ENCODE measurements at places on chromosomes 7 and 10.
A peak's percentile ranks its signal among the peaks of the same experiment; 100 is the strongest.

DNA sequence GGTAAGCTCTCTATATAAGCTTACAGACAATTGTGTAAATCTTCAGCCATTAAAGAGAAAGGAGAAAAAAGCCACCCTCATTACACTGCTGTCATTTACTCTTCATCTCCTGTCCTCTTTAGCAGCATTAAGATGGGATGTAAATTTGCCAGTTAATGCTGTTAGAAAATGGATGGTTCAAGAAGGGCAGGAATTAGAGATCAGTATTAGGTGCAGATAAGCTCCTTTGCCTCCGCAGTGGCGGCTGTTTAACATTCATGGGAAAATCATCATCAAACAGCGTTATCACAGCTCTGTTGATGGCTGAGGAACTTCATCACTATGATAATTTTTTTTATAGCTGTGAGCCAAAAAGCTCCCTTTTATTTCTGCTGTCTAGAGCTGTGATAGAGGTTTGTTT lies 61.8 kb upstream of the FAM204A start:
- DNase-seq, result no peak

GRCh38 chr7:93048136-93048930 lies 69.4 kb downstream of the SAMD9 start:
- no peak for DNase-seq

DNA sequence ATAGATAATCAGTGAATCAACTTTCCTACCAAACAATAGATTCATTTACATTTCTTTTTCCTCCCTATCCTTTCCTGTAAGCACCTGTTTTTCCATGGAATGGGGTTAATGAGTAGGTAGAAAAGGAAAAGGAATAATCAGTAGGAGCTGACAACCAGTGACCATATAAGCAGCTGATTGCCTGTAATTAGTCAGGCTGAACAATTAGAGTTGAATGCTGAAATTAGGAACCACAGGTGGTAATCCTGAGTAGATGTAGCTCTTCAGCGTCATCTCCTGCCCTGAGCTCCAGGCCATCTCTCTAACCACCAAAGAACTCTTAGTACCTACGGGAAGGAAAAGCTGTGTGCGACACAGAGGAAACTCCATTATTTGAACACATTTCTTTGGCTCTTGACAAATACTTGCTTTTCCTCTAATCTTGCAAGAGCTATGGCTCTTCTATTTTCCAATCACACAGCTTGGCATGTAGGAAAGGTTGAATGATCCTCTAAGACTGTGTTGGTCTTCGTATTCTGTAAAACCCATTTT lies 63.8 kb downstream of the KLHDC10 start:
- DNase-seq, result no peak

DNA sequence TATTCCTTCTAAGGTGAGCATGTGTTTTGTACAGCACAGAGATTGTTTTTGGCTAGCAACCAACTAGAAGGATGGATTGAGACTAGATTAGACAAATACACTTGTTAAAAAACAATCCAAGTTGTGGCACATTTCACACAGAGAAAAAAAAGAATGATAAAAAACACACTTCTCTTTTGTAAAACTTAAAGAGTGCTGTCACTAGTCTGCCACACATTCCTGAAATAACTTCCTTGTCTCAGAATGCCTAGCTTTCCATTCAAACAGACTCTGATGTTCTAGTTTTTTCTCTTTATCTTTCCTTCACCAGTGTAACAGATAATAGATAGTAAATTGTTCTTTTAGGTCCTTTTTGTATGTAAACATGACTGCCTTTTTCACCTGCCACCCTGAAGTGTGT lies 11.4 kb downstream of the DLD start:
- DNase-seq, result no peak

DNA sequence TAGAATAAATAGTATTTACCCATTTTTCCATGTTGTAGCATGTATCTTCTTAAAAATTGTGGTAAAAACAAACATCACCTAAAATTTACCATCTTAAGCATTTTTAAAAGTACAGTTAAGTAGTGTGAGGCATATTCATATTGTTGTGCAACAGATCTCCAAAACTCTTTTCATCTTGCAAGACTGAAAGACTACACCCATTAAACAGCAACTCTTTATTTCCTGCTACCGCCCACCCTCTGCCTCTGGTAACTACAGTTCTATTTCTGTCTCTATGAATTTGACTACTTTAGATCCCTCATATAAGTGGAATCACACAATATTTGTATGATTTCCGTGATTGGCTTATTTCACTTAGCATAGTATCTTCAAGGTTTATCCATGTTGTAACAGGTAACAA lies 40.0 kb upstream of the AGBL3 start:
- DNase-seq, result no peak

DNA sequence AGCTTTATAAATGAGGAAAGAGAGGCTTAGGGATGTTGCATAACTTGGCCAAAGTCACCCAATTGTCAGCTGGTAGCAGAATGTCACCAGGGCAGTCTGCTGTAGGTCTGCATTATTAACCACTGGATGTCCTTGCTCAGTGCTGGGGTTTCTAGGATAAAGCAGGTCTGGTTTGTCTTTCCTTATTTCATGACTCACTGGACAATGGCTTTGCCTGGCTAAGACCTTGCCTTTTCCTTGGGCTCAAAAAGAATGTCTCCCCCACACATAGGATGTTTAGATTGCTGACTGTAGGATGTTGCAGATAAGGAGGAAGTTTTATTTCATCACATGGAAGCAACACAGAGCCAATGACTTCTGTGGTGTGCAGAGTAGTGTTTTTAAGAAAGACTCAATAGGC lies 29.4 kb downstream of the WDFY4 start:
- DNase-seq, result no peak

GRCh38 chr7:56007167-56007652 lies 42.8 kb downstream of the NIPSNAP2 start:
- DNase-seq, result no peak

DNA sequence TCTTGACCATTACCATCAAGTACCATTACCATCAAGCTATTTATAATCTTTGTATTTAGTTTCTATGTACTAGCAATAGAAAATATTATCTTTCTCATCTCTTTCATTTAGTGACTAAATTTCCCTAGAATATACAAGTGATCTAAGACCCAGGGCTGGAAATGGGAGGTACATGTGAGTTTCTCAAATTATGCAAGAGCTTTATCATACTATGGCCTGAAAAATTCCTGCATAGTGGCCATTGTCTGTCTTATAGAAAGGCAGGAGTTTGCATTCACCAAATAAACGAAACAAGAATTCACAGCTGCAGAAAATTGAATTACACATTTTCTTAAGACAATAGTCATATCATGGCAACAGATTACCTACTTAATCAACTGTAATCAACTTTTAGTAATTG lies 50.7 kb upstream of the HDAC9 start:
- no peak for DNase-seq

- no peak for DNase-seq
Observed at GRCh38 chr10:124703778-124704427, 40.3 kb downstream of the FAM53B start.

- DNase-seq, result no peak
Observed at GRCh38 chr7:51340936-51341335, 24.3 kb upstream of the COBL start.

- no peak for DNase-seq
Observed at GRCh38 chr7:99028261-99028973, 115.5 kb downstream of the SMURF1 start.

DNA sequence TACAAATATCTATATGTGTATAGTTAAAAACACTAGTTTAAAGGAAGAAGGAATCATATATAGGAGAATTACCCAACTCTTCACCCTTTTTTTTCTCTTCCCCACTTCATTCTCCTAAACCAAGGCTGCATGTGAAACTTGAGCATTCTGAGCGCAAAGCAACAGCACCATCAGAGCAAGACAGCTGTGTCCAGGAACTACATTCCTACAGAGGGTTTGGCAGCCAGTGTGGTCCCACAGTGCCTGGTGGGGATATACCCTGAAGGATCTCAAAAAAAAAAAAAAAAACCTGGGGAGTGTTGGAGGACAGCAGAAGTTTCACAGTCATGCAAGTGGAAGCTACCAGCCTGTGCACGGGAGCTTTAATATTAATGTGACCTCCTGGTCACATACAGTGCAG lies 310.4 kb downstream of the CTNNA3 start:
- DNase-seq, result no peak

DNA sequence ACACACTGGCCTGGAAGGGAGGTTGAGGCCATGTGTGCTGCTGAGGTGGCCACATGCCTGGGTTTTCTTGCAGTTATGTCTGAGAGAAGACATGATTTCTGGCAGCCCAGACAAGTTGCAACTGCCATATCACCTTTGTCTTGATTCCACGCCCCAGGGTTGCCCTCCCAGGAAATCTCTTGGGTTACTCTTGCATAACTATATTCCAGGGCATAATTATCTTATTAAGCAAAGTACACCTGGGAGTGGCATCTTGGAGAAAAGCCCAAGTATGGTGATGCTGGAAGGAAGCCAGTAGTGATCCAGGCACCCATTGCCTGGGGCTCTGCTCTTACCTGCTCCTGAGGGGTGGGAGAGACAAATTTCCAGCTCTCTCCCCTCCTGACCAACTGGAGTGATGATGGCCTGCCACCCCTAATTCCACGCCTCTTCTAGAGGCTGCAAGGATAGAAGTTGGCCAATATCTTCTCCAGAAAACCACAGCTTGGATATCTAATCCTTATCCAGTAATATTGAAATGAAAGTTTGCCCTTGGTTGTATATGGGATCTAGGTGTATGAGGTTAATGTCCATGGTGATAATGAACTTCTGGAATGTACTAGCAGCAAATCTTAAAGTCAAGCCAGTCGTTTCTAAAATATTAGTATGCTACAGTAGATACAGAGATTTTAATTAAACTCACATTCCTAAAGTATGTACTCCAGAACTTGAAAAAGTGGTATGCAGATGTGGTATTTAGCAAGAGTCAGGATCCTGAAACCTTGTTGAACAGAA lies 5.0 kb downstream of the AKR1B10 start:
- no peak for DNase-seq

GRCh38 chr10:114544045-114544659 lies 113.9 kb downstream of the ABLIM1 start:
- DNase-seq, result peak; percentile 65

- DNase-seq, result no peak
Observed at GRCh38 chr10:77520290-77520689, 117.3 kb downstream of the KCNMA1 start.

Measured in GM13977 (cell line).